AG04450 (cell line): ENCODE measurements at places on chromosomes 5 and 9.
A peak's percentile ranks its signal among the peaks of the same experiment; 100 is the strongest.

DNA sequence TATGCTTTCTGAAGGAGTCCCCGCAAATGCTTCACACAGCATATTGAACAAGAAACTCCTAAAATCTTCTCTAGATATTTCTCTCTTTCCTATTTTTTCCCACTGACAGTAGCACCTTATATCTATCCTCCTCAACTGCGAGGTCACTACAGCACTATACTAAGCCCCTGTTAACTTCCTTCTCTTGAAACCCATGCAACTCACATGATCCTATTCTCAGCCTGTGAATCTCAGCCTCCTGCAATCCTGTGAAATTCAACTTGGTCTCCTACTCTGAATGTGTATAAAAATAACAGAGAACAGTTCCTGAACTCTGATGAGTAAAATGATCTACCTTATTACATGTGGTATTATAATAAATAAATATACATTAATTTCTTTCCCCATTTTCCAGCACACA lies 6.1 kb upstream of the PLGRKT start:
- no peak for DNase-seq

- no peak for DNase-seq
Observed at GRCh38 chr9:131096269-131097125, at the start of gene AIF1L. Gene AIF1L (plus strand): TSS chr9:131096531. CDS start chr9:131096630, 99 bp downstream.

DNA sequence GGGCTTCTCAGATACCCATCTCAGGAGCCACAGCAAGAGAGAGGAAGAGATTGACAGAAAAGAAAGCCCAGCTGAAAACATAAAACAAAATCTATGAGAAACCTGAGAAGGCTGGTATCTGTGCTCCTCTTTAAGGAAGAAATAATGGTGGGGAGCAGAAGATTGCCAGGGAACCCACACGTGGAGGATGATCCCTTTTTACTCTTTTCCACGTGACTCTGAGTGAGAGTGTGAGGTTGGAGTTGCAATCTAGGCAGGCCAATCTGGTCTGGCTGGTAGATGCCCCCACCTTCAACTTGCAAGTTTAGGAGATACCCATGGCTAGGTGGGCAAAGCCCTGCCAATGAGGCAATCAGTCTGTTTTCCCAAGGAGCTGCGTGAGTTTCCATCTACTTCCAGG lies 202.3 kb downstream of the TENT4A start:
- no peak for DNase-seq

- no peak for DNase-seq
Observed at GRCh38 chr5:28850320-28850921, 1812.0 kb upstream of the CDH9 start.

GRCh38 chr9:133303266-133304157 lies 28.5 kb upstream of the ABO start:
- DNase-seq, result no peak

DNA sequence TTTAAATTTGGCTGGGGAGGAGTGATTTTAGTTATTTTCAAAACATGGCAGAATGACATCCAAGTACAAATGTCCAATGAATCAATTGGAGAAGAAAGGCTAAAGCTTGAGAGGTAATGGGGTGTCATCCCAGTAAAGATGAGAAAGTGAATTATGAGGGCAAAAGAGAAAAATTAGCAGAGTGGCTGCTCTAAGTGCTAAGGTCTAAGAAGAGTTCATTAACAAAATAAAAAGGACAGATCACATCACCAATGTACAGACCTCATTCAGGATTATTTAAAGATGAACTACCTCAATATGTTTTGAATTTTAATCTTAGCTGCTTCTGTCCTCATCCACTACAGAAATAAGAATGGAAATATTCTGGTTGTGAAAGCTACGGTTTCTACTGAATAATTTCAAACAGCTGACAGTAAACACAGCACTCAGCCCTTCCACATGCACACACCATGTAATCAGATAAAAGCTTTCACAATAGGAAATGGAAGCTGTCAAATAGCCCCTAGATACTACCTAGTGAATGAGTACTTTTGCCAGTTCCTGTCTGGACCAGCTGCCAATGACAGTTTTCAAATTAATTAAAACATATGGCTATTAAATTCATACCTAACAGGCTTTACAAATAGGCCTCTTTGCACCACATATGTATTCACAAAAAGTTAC lies 171.5 kb downstream of the SSBP2 start:
- DNase-seq, result no peak

GRCh38 chr5:26610577-26610976 lies 427.8 kb downstream of the CDH9 start:
- DNase-seq, result no peak

DNA sequence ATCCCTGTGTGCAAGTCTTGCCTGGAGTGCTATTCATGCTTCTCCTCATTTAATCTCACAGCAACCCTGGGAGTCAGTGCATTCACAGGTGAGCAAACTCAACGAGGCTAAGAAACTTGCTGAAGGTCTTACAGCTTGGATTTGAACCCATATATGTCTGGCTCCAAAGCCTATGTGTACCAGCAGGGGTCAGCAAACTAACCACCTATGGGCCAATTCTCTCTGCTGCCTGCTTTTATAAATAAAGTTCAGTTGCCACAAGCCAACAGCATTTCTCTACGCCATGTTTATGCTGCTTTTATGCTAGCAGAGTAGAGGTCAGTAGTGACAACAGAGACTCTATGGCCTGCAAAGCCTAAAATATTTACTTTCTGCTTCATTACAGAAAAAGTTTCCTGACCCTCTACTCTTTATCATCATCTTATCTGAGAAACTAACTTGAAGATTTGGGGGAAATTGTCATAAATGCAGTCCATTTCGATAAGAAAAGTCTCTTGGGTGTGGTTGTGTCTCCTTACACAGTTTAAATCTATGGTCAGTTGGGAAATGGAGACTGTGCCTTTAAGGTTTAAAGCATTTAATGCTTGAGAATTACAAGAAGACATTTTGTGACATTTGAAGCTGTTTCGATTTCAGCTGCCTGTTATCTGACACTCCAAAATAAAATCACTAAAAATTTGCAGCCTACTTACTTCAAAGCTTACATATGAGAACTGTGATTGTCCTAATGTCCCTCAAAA lies 137.7 kb downstream of the PRELID2 start:
- peak; percentile 1 for DNase-seq

GRCh38 chr5:33244441-33245150 lies 196.2 kb upstream of the TARS1 start:
- no peak for DNase-seq

DNA sequence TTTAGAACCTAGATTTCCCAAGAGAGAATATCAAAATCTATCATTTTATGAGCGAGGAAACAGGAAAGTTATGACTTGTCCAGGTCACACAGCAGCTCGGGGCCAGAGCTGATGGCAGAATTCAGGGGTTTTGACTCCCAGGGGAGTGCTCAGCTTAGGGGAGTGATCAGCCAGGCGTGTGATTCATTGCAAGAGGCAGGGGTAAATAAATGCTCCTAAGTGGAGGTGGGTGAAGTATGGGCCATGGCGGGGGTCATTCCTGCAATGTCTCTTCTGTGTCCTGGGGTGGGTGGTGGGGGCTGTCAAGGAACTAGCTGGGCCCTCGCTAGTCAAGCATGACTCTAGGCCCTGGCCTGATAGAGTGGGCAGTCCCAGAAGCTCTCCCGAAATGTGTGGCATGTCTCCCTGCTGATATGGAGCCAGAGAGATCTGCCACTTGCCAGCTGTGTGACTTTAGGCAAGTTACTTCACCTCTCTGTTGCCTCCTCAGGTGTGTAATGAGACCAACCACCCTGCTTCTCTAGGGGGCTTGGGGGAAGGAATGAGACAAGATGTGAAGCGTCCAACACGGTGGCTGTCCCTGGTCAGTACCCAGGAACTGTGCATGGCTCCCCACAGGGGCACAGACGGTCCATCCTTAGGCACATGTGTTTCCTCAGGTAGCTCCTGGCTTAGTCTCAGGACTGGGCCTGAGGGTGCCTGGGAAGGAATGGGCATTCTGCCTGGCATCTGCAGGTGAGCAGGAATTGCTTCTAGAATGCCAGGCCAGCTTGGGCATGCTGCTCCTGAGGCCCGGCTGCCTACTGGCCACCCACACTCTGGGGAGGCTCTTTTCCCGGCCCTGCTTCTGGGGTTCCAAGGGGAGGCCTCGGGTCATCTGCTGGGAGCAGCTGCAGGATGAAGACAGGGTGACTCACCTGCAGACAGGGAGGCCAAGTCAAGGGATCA lies 36.5 kb upstream of the SH3PXD2B start:
- DNase-seq, result no peak

DNA sequence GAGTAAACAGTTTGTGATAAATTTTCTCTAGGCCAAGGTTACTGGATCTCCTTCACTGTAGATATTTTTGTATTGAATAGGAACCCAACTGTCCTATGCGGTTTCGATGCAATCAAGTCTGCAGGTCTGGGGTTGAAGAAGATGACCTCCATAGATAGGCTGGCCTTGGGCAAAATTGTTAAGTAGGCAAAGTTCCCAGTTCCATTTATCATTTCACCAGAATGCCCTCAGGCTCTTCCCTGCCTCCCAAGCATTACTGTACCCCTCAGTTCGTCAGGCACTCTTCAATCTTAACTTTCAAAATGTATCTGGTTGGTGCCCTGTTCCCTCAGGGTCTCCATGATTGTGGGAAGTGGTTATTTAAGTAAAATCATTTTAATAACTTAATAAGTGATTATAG lies 1802.9 kb upstream of the WWC1 start:
- DNase-seq, result no peak

GRCh38 chr5:98941131-98941883 lies 12.5 kb upstream of the CHD1 start:
- DNase-seq, result no peak

DNA sequence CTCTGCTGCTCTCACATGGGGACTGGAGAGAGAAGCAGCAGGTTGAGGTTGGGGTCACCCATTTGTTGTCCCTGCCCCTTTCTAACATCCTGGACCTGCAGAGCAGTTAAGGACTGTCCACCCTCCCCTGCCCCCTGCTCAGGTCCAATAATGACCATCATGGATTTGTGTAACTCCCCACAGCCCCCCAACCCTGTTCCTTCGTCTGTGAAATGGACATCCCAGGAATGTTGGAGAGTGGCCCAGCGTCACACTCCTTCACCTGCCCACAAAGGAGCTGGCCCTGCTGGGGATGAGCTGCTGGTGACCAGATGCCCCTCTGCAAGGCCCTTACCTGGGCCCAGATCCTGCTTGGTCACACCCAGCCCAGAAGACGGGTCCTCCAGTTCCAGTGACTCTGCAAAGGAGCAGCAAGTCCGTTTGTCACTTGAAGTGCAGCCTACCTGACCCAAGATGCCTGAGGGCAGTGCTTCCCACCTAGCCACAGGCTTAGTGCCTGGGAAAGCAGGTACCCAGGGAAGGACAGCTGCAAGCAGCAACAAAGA lies 10.4 kb downstream of the CD74 start:
- no peak for DNase-seq

GRCh38 chr9:119662329-119662728 lies 293.1 kb upstream of the BRINP1 start:
- no peak for DNase-seq

GRCh38 chr9:34651876-34652601 lies at the start of gene IL11RA:
Gene IL11RA (plus strand): TSS chr9:34652185. CDS start chr9:34655218, 3,033 bp downstream.
- DNase-seq, result no peak

GRCh38 chr5:77266291-77266690 lies 55.8 kb downstream of the PDE8B start:
- no peak for DNase-seq

DNA sequence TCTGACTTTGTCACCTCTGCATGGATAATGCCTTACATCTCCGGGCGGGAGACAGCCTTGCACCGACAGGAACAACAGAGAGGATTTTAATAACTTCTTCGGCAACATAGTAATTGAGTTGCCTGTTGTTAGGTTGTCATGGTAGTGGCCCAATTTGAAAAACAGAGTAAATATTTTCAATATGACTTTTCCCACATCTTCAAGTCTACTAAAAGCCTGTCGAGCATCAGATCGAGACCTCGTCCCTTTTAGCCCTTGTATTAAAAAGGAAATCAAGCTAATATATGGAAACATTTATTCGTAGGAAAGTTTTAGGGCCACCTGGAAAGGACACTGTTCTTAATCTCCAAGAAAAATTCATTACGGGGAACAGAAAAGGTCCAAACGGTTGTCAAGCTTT lies 70.8 kb upstream of the FCN2 start:
- DNase-seq, result no peak

- DNase-seq, result no peak
Observed at GRCh38 chr5:181205761-181206649, 1.0 kb upstream of the TRIM7 start.

GRCh38 chr9:82665324-82665723 lies 397.6 kb downstream of the RASEF start:
- no peak for DNase-seq
